ENCODE measurements at places on chromosomes 6 and 20. TPM values are rescaled to one million over a fixed set of nuclear protein-coding genes. Genes with fewer than 3 reads are reported as not detected.

The COL20A1 gene
- total RNA-seq, result not detected

The SLC24A3 gene
- total RNA-seq, result 0.09 TPM

The EEF1A2 gene
- 3.2 TPM for total RNA-seq

The KCNK5 gene
- total RNA-seq, result 0.07 TPM

The WASF1 gene
- 18.0 TPM for total RNA-seq

The HTR1E gene
- total RNA-seq, result not detected
